Left forelimb (tissue), 1 donor: ENCODE measurements at places on chromosomes 3 and 15.

- DNase-seq: no peak
Observed at GRCh38 chr15:94177112-94177511, 54.2 kb upstream of the MCTP2 start.

DNA sequence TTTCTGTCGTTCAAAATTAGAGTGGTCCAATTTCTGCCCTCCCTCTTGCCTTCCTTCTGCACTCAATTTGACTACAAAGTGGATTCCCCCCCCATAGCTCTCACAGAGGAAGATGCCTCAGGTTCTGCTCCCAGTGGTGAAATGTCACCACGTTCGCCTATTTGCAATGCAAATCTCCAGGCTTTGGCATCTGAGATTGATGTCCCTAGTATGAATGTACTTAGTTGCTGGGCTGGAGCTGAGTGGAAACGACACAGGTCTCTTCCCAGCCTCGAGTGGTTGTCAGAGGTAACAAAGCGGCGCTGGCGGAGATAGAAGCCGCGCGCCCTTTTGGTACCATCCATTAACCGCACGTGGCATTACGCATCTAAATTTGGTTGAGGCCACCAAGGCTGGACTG, 860.1 kb downstream of the MCTP2 start:
- no peak for DNase-seq

DNA sequence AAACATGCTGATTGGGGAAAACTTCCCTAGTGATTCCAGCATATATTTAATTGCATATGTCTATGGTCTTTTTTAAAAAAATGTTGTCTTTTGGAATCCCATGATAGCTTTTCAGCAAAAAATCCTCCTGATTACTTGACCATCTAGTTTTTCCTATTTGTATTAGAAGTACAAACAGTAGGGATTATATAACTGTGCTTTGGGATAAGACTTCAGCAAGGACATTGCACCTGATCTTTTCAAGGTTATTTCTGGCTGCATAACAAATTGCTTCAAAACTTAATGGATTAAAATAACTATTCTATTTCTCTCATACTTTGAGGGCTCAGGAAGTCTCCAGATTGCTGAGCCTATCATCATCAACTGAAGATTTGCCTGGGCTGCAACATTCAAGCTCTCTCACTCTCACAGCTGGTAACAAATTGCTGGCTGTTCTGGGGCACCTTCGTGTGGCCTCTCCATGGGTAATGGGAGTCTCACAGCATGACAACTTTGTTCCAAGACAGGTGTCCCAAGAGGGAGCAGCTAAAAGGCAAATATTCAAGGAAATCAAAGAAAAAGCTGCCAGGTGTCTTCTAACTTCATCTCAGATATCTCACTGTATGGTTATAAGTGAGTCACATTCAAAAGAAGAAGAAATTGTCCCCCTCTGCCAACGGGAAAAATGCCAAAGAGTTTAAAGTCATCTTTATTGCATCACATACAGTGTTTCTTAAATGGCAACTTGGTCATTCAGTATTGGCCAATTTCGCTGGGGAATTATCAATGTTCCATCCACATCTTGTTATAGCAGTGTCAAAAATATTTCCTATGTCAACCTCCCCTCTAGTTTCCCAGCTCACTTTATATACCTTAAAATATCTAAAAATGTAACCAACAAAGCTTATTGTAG, 644.5 kb upstream of the GRM7 start:
- no peak for DNase-seq

GRCh38 chr15:79582650-79583049, 150.5 kb downstream of the MINAR1 start:
- DNase-seq: no peak
